NCI-H1930 (cell line): ENCODE measurements at places on chromosomes 6 and 20.

DNA sequence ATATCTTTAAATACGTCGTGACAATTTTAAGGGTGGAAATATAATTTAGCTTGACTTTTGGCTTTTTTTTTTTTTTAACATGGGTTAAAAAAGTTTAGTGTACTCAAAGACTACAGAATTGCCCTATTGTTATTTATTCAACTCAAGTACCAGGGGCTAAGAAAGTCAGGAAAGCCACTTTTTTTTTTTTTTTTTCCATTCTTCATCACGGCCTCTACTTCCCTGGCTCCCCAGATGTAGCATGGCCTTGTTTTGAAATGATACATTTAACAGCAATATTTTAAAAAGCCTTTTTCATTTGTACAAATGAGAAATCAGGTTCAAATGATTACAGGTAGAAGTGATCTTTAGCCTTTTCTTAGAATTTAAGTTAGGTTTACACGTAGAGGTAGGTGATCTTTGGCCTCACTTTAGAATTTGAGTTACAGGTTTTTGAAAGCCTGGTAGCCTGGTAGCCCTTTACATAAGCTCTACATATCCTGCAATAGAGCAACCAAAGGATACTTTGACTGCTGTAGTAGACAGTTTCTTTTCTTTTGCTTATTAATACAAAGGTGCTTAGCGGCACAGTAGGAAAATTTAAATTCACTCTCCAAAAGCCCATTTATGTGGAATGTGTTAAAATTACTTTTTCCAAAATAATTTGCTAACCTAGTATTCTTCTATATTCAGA lies 160.5 kb upstream of the MMS22L start:
- DNase-seq = no peak

- no peak for DNase-seq
These were observed 1172.2 kb upstream of the GJE1 start for GRCh38 chr6:140960566-140960965.

DNA sequence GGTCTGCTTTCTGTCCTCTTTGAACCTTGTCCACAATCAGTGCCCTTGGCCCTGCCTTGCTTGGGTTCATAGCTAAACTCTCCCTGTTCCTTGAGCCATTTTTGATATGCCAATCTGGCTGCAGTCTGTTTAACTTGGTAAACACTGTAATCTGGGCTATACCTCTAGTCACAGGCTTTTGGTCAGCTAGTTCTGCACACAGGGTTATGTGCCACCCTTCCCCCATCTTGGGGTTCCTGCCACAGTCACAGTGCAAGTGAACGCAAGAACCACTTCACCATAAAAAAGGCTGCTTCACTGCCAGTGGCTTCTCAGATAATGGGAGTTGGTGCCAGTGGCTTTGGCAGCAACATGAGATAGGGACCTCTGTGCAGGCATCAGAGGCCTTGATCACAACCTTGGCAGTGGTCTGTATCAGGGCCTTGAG lies 10.9 kb upstream of the ATRN start:
- no peak for DNase-seq

GRCh38 chr6:33567836-33568235 lies 12.2 kb downstream of the BAK1 start:
- DNase-seq = no peak
